Dermis microvascular lymphatic vessel endothelial cell (primary cell): ENCODE measurements at places on chromosomes 4 and X. TPM values are rescaled to one million over a fixed set of nuclear protein-coding genes. Genes with fewer than 3 reads are reported as not detected.

GRCh38 chrX:25048178-25048577 is 32.4 kb upstream of the ARX start:
- DNase-seq = no peak

GRCh38 chr4:825971-826330 is at the start of gene CPLX1:
CPLX1 (minus strand) TSS chr4:826129; CDS start chr4:824522, 1,607 bp downstream.
- no peak for DNase-seq

GRCh38 chrX:68669094-68669860 is 21.8 kb downstream of the STARD8 start:
- no peak for DNase-seq

GRCh38 chr4:149823769-149824221 is 8.2 kb upstream of the IQCM start:
- DNase-seq = peak; percentile 45

GRCh38 chr4:87188048-87188447 is 32.4 kb downstream of the KLHL8 start:
- DNase-seq = no peak

DNA sequence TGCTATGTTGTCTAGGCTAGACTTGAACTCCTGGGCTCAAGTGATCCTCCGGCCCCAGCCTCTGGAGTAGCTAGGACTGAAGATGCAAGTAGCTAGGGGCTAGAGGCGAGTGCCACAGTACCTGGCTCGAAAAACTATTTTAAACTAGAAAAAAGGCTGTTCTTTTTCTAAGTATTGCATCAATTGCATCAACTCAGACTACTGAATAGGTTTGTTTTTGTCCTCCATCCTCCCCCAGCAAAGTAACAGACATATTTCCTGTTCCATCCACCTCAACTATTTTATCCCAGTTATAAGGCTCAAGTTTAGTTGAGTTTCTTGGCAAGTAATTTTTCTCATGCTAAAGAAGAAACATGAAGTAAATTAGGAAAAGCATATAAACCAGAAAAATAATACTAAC is 4.1 kb downstream of the SH3RF1 start:
- DNase-seq = no peak

DNA sequence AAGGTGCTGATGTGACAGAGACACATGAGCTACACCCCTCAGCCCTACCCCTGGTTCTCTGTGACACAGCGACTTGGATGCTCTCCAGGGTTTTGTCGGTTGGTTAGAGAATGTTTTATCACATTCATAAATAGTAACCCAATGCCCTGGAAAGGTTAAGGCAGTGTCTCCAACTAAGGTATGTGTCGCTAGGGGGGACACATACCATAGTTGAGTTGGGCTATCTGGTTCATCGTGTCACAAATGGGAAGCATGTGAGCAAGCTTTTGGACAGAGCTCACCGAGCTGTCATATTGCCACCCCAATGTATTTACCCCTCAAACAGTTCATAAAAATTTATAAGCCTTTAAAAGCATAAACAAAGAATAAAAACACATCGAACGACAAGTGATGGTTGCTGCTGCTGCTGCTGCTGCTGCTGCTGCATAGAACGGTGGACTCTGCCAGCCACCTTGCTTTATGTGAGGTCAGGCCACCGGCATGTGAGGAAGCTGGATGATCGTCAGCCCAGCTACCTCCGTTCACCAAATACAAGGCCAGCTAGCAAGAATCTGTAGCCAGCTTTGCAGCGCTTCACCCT is 55.9 kb downstream of the STOX2 start:
- DNase-seq = no peak

Gene UVSSA
- total RNA-seq = 3.1 and 3.7 TPM in 2 replicates

DNA sequence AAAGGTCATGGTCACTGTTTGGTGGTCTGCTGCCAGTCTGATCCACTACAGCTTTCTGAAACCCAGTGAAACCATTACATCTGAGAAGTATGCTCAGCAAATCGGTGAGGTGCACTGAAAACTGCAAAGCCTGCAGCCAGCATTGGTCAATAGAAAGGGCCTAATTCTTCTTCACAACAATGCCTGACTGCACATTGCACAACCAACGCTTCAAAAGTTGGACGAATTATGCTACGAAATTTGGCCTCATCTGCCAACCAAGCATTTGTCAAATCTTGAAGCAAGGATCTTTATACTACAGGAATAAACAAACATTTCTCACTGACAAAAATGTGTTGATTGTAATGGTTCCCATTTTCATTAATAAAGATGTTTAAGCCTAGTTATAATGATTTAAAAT is 90.4 kb downstream of the EIF4E start:
- no peak for DNase-seq

- no peak for DNase-seq
Measured at GRCh38 chr4:185062606-185063005, 44.3 kb downstream of the HELT start.

DNA sequence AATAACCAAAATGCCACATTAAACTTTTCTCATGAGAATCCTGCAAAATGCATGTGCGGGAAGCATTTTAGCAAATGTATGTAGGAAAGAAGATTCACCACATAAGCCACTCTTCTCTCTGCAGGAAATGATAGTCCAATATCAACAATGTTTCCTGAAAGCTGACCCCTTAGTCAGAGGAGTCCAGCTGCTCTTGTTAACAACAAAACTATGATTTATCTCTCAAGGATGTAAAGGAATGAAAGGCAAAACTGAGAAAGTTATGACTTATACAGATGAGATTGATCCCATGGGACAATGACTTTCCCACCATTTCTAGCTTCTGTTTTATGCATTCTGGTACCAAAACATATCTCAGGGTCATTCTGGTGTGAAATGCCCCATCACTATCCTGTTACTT is 125.0 kb upstream of the EDNRA start:
- DNase-seq = no peak

GRCh38 chr4:38675146-38676121 is 11.4 kb downstream of the KLF3 start:
- DNase-seq = peak; percentile 74

Gene NPFFR2
- not detected in 2 replicates for total RNA-seq

- DNase-seq = peak; percentile 88
Measured at GRCh38 chr4:146407669-146408084, 114.1 kb downstream of the SLC10A7 start.

DNA sequence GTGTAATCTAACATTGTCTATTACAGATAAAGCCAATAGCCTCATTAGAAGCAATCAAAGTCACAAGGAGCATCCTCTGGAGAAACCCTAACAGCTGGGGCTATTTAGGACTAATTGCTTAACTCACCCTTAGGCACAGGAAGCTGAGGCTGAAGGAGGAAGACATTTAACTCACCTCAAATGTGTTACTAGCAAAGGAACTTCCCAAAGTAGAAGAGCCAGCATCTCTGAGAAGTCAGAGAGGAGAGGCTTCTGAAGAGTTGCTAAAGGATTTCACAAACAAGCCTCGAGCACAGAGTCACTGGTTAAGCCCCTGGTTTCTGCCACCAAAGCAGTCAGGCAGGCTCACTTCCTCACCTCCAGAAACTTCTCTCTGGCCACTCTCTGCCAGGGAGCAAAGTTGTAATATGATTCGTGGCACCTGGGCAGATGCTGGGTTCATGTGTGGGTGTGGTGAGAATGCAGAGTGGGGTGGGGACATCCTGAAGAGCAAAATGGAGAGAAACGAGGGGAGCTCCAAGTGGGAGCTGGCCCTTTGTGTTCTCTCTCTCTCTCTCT is 201.3 kb downstream of the HS6ST2 start:
- no peak for DNase-seq

Gene NPNT
- under 0.01 and 0.13 TPM in 2 replicates for total RNA-seq

Gene MAGEA10
- total RNA-seq = not detected in 2 replicates

Gene TRO
- total RNA-seq = 1.2 and 4.2 TPM in 2 replicates
